Stimulated activated CD4-positive, alpha-beta T cell treated with anti-CD3 and anti-CD28 coated beads, Interleukin-15, amount 100 ng/mL, for 1 hour (primary cell): ENCODE measurements at places on chromosomes 6 and 20.
A peak's percentile ranks its signal among the peaks of the same experiment; 100 is the strongest.

DNA sequence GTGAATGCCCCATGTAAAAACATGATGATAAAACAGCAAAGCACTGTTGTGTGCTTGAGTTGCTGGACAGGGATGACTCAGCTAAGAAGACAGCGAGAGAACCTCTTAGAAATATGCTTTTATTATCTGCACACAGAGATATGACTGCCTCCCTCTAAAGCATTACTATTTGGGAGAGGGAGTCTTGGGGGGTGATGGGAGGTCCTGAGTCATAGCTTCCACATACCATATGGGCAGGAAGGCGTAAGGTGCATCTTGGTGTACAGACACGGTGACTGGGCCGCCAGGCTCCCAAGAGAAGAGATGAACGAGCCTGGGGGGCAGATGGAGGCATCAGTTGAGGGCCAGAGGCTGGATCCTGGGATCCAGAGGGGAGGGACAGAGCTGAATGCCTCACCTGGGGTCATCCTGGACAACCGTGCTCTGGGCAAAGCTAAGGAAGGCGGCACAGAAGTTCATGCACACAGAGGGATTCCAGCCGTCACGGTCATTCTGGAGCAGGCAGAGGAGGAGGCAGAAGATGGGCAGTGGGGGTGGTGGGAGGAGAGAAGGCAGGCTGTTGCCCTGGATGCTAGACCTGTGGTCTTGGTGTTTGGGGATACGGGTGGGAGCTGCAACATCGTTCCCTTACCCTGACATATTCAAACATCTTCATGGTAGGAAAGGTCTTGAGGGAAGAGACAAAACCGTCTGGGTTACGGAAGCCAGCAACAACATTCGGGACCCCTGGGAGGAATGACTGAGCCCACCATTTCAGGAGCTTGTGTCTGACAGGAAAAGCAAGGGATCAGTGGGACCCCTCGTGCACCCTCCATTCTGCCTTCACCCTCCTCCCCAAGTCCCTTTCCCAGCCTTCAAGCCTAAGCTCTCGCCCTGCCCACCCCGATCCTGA is 2.0 kb downstream of the DXO start:
- DNase-seq = no peak

DNA sequence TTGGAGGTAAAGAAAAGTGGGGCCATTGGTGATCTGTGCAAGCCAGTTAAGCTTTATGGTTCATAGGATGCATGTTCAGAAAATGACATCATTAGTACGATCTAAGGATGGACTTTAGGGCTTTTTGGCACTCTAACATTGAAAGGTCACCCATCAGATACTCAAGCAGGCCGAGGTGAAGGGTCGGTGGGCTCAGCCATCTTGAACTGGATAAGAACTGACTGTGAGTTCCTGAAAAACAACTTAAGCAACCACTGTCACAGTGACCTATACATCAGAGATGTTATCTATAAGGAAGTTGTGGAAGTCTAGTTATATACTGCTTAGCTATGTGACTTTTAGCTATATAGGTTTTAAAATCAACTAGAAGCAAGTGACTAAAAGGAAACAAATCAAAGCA is 13.0 kb upstream of the ITCH start:
- DNase-seq = no peak

GRCh38 chr6:56759521-56759920 is 116.8 kb upstream of the DST start:
- DNase-seq = no peak

- no peak for DNase-seq
Observed at GRCh38 chr6:3324262-3324942, 65.7 kb downstream of the PSMG4 start.

DNA sequence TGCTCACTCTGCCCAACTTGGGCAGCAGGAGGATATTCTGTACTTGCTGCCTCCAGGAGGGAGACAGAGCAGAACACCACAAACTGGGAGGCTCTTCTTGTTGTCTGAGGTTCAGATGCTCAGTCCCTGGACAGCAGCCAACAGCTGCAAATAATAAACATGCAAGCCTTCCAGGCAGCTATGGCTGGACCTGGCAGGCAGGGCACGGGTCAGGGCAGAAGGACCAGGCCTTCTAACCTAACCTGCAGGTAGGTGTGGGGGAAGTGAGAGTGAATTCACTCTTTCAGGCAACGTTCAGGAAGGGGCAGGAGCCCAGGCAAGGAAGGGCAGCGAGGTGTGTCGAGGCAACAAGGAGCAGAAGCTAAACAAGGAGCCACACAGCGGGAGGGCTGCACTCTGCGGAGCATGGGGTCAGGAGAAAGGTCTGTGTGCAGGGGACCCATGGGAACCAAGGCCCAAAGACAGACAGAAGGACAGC is 31.5 kb downstream of the NINL start:
- DNase-seq = no peak

DNA sequence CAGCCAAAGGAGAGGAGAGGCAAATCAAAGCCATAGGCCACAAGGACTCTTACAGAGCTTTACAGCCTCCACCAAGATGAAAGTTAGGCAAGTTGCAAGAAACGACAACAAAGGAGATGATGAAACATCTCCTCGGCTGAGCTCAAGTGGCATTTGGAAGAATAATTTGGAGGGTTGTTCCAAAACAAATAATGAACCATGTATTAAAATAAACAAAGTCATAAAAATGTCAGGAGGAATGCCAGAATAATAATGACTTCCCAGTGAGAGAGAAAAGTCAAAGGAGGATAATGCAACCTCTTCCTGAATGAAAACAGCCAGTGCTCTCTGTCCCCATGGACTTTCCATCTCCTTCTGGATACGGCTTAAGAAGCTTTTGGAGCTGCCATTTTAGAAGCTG is 371.4 kb upstream of the ID4 start:
- no peak for DNase-seq

- no peak for DNase-seq
Observed at GRCh38 chr6:5157621-5158138, 72.5 kb downstream of the PPP1R3G start.

GRCh38 chr6:114955363-114955762 is 612.5 kb upstream of the HS3ST5 start:
- no peak for DNase-seq

DNA sequence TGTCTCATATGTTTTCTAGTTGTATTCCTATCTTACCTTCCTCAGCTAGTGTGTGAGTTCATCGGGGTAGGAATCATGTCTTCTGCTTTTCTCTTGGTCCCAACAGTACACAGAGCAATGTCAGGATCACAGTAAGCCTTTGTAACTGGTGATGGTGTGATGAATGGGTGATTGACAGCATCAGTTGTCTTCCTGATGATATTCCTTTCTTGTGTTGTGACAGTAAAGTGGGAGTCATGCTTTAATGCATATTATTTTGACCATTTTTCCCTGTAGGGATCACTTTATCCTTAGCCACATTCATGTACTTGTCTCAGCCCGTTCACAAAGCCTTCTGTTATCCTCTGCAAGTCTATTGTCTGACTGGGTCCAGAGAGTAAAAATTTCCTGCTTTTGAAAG is 501.7 kb downstream of the UTRN start:
- no peak for DNase-seq

DNA sequence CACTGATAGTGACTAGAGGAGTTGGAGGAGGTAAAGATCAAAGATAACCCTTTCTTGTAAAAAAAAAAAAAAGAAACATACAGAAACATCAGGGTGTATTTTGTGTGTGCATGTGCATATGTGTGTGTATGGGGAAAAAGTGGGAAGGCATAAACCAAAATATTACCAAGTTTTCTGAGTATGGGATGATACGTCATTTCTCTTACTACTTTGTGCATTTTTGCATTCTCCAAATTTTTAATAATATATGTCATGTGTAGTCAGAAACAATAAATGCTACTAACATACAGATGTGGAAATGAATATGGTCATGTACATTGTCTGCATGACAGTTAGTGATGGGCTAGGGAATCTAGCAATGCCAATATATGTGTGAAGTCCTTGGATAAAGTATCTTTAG is 161.1 kb downstream of the SASH1 start:
- no peak for DNase-seq

DNA sequence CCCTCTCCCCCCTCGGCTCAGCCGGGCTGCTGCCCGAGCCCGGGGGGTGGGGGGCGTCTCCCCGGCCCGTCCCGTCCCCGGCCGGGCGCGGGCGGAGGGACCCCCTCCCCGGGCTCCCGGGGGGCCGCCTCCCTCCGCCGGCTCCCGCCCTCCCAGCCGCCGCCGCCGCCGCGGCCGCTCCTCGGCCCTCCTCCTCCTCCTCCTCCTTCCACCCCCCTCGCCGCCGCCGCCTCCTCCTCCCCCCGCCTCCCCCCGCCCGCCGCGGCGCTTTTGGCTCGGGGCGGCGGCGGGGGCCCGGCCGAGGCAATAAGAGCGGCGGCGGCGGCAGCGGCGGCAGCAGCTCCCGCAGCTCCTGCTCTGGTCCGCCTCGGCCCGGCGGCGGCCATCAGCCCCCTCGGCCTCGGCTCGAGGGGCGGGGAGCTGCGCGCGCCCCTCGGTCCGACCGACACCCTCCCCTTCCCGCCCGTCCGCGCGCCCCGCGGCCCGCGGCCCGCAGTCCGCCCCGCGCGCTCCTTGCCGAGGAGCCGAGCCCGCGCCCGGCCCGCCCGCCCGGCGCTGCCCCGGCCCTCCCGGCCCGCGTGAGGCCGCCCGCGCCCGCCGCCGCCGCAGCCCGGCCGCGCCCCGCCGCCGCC is 38.7 kb downstream of the GNAS start:
- DNase-seq = peak; percentile 66

DNA sequence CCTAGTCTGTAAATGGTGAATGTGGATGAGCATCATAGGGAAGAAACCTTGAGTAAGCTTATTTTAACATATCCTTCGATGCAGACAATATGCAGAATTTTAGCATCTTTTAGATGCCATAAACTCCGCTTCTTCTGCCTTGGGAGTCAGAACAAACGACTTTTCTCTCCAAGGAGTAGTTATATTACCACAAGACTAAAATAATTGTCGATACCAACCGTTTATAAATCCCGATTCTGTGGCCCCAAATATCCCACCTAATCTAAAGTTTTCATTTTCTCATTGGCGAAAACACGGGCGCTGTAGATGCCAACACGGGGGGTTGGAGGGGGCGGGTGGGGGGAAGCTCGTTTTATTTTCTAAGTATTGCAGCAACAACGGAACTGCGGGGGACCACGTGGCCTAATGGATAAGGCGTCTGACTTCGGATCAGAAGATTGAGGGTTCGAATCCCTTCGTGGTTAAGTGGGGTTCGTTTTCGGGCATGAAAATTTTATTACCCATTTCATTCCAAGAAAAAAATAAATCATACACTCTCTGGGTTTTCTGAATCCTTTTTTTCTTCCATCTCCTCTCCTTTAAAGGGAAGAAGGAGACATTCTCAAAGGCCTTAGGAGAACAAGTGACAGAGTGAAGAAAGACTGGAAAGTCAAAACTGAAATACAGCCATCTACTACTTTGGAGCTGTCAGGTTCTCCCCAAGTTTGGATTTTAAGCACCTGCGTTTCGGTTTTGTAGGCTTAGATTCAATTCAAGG is 65.5 kb upstream of the BTN3A2 start:
- no peak for DNase-seq
